ENCODE measurements at places on chromosomes 3 and 15. TPM values are rescaled to one million over a fixed set of nuclear protein-coding genes. Genes with fewer than 3 reads are reported as not detected.

The CPNE9 gene
- not detected for total RNA-seq

The RGMA gene
- total RNA-seq: 0.21 TPM

The PIERCE2 gene
- 4.8 TPM for total RNA-seq

The GRAMD1C gene
- 0.52 TPM for total RNA-seq

The CRYBG3 gene
- total RNA-seq: 7.3 TPM

The CFAP44 gene
- 1.5 TPM for total RNA-seq

The AMOTL2 gene
- 52.1 TPM for total RNA-seq

The GUCA1C gene
- not detected for total RNA-seq

The DPPA2 gene
- total RNA-seq: not detected

The C2CD4A gene
- total RNA-seq: 0.14 TPM

The GPR62 gene
- not detected for total RNA-seq

The CCR1 gene
- not detected for total RNA-seq

The ADGRG7 gene
- not detected for total RNA-seq

The CPN2 gene
- not detected for total RNA-seq

The PPARG gene
- total RNA-seq: 42.1 TPM

The HYAL1 gene
- total RNA-seq: 0.69 TPM

The FMN1 gene
- 0.38 TPM for total RNA-seq

The MYZAP gene
- total RNA-seq: 1.3 TPM

The MED12L gene
- total RNA-seq: 0.41 TPM

The CCPG1 gene
- 42.4 TPM for total RNA-seq
